Stimulated activated CD8-positive, alpha-beta memory T cell treated with anti-CD3 and anti-CD28 coated beads, Interleukin-7, amount 100 ng/mL, for 24 hours (primary cell): ENCODE measurements at places on chromosomes 12 and 14.

GRCh38 chr14:96064866-96065265 is 25.7 kb downstream of the C14orf132 start:
- no peak for DNase-seq

DNA sequence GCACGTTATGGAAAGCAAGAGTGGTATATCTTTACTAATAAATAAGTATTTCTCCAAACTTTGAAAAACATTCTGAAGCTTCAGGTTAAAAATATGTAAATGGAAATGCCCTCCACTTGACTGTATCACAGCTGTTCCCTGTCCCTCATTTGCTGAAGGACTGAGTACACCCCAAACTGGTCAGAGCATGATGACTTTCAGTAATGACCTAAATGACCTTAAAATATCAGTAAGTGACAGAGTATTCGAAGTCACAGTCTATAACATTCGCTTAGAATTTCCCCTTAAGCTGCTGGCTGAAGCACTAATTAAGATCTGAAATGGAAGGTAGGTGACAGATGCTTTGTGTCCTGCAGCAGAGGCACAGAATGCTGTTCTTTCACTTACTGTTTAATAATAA is 191.5 kb downstream of the RGS6 start:
- DNase-seq, result no peak

- no peak for DNase-seq
Observed at GRCh38 chr14:36700651-36701050, 39.0 kb downstream of the PAX9 start.

DNA sequence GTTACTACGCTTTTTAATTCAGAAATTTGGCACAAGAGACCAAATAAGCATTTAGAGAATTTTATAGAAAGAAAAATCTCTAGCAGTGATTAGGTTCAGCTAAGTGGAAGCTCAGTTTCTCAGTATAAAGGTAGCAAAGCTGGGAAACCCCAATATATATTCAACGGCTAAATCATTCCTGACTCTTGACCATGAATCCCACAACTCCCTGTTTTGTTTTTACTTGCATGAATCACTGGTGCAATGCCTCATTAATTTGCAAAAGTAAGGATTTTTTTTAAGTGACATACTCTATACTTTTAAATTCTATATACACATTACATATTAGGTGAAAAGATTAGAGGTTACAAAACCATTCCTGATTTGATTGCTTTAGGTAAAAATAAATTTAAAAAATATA is 74.3 kb upstream of the PLEKHG7 start:
- DNase-seq, result no peak

GRCh38 chr12:70459786-70460185 is 93.7 kb downstream of the KCNMB4 start:
- DNase-seq, result no peak

DNA sequence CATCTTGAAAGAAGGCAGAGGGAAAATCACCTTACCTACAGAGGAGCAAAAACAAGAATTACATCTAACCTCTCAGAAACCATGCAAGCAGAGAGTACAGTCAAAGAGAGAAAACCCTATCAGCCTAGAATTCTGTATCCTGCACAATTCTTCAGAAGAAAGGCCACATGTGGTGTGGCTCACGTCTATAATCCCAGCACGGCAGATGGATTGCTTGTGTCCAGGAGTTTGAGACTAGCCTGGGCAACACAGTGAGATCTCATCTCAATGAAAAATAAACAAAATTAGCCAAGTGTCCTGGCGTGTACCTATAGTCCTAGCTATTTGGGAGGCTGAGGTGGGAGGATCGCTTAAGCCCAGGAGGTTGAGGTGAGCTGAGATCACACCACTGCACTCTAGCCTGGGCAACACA is 48.2 kb downstream of the ATF7 start:
- DNase-seq, result no peak
